H7 (cell line): ENCODE measurements at places on chromosomes 5 and 9.

- no peak for DNase-seq
Observed at GRCh38 chr5:10702040-10702629, 58.9 kb downstream of the DAP start.

DNA sequence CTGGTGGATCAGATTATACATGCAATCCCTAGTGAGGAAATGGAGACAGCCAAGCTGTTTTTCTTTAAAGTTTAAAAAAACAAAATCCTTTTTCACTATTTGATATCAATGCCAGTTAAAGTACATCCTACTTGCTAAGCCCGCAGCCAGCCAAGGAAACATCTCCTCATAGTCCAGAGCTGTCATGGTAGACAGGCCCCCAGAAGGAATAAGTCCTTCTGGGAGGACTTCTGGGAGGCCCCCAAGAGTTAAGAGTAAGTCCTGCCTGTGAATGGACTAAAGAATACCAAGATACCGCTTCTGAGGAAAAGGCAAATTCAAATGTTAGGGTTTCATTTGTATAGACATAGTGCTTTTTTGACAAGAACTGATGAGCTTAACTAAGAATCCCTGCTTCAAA, 38.3 kb downstream of the MOCS2 start:
- DNase-seq = no peak

GRCh38 chr9:112308588-112308987, 24.8 kb downstream of the PTBP3 start:
- DNase-seq = peak; percentile 37

DNA sequence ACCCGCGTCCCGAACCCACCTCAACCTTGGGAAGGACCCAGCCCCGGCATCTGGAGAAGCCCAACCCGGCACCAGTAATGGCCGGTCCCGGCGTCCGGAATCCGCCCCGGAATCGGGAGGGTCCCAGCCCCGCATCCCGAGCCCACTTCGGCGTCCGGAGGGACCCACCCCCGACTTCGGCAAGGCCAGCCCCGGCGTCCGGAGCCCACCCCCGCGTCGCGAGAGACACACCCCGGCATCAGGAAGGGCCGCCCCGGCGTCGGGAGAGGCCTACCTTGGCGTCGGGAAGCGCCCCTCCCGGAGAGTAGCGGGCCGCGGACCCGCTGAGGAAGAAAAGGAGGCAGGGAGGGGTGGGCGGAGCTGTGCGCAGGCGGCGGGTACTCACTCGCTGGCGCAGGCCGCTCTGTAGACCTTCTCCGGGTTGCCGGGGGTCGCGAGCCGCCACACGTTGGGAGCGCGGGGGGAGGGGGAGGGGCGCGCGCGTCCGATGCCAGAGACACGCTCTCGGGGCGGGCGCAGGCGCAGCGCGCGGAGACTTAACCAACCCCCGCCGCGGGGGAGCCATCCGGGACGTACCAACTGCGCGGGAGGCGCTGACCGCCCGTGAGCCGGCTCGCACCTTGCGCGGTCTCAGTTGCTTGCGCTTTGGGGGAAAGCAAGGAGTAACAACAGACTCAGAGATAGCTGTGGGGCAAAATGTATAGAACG, at the start of gene UIMC1:
TSS of gene UIMC1 (minus strand) at position 515 of the 708 bp plus-strand sequence. CDS start 24,164 bp downstream, outside the sequence.
- peak; percentile 97 for DNase-seq
